Substantia nigra (tissue), 51 donors: ENCODE measurements at places on chromosomes 11 and 22.

DNA sequence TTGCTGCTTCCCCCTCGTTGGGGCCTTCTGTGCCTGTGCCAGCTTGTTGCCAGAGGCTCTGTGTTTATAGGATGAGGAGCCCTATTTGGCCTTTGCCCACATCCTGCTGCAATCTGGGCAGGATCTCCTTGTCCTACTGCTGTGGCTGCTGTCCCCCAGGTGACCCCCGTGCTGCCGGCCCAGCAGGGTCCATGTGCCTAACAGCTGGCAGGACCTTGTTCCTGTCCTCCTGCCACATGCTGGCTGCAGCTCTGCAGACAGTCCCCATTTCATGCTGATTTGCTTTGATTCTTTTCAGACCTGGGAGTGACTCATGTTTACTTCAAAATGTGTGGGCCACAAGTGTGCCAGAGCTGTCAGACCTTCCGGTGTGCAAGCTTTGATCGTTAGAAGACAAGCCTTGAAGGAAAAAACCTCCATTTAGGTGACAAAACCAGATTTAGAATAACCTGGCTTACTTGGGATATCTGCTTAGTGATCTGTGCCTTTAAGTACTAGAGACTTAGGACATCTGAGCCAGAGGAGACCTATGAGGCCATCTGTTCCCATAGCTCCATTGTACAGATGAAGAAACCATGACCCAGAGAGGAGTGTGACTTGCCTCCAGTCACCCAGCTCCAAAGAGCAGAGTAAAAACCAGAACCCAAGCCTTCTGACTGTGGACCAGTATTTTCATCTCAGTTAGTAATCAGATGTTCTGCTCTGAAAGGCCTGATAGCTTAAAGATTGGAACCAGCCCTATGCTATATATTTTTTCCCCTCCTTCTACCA is 11.1 kb downstream of the NAV2 start:
- no peak for DNase-seq

DNA sequence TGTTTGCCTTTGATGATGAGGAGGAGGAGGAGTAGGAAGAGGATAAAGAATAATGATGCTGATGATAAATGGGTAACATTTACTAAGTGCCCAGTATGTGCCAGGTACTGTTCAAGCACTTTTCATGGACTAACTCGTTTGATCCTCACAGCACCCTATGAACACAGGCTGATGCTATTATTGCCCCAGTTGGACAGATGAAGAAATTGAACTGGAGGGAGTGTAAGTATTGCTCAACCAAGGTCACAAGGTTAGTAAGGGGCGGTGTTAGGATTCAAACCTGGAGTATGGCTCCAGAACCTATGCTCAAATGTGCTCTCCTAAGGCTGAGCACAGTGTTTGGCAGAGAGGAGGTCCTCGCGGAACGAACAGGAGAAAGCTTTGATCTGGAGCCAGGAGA is 78.6 kb downstream of the SYN3 start:
- DNase-seq: no peak

GRCh38 chr11:102007567-102008437 is 39.4 kb upstream of the CFAP300 start:
- no peak for DNase-seq

- DNase-seq: no peak
Observed at GRCh38 chr11:32701616-32702015, 92.8 kb downstream of the CCDC73 start.

GRCh38 chr22:48091060-48091650 is 1328.7 kb downstream of the TBC1D22A start:
- no peak for DNase-seq

- no peak for DNase-seq
Observed at GRCh38 chr11:16771350-16772140, 33.1 kb downstream of the C11orf58 start.

- DNase-seq: no peak
Observed at GRCh38 chr11:43447151-43447550, 88.4 kb downstream of the TTC17 start.

- no peak for DNase-seq
Observed at GRCh38 chr11:68009391-68010089, 587 bp upstream of the ALDH3B1 start.

GRCh38 chr11:118151431-118151830 is 1.2 kb downstream of the SCN4B start:
- no peak for DNase-seq

DNA sequence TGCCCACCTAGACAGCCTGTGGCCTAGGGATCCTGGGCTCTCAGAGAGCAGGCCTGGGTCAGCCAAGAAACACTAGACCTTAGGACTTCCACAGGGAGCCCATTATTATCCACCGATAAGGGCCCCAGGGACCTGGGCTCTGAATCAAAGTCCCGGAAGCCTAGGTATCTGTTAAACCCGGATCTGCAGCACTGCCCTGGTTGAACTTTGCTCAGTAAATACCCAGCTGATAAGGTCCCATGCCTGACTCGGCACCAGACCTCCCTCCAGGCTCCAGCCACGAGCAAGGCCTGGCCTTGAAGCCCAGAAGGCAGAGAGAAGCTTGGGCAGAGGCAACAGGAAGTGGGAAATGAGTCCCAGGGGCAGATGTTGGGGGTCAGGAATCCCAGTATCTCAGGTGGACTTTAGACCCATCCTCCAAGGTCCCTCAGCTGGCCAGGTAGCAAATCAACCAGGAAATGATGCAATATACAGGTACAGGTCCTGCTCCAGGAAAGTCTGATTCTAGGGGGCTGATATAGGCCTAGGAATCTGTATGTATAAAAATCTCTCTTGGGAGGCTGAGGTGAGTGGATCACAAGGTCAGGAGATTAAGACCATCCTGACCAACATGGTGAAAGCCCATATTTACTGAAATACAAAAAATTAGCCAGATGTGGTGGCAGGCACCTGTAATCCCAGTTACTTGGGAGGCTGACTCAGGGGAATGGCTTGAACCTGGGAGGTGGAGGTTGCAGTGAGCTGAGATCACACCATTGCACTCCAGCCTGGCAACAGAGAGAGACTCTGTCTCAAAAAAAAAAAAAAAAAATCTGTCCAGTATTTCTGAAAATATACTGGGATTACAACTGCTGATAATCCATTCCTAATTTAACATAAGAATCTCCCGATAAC is 18.7 kb downstream of the POU2AF1 start:
- no peak for DNase-seq

GRCh38 chr22:50276143-50276542 is 6.0 kb upstream of the MAPK11 start:
- DNase-seq: peak; percentile 80

DNA sequence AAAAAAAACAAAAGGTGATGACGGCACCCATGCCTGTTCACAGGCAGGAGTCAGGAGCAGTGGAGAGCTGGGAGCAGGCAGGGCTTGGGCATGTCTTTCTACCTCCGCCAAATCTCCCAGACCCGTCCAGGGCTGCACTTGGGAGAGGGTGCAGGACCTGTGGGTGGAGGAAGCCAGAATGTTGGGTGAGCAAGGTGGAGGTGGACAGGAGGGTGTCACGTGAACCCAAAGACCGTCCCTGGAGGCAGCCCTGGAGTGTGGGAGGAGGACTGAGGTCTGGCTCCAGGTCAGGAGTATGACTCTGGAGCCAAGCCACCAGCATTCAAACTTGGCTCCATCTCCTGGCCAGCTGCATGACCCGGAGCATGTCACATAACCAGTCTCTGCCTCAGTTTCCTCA is 26.6 kb upstream of the RELT start:
- DNase-seq: no peak

- DNase-seq: no peak
Observed at GRCh38 chr22:43155789-43156188, 4.4 kb downstream of the TSPO start.

DNA sequence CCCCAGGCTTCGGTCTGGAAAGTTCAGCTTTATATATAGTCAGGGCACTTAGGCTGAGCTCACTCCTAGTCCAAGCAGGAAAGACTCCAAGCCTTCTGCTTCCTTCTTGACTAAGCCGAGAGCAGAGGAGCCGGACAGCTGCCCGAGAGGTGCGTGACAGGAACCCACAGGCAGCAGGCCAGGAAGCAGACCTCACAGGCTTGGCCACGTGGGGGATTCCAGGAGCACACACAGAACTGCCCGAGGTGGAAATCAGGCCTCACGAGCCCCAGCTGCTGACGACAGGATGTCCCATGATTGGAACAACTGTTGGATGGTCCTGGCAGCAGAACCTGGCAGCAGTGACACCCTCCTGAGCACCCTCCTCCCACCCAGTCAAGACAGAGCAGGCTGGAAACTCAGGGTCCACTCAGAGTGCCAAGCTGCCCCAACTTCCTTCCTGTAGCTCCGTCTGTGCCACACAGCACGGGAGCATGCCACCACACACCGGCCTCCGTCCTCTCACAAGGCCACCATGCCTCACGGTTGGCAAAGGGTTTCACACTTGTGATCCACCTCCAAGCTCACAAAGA is 5.4 kb downstream of the PLA2G6 start:
- no peak for DNase-seq

DNA sequence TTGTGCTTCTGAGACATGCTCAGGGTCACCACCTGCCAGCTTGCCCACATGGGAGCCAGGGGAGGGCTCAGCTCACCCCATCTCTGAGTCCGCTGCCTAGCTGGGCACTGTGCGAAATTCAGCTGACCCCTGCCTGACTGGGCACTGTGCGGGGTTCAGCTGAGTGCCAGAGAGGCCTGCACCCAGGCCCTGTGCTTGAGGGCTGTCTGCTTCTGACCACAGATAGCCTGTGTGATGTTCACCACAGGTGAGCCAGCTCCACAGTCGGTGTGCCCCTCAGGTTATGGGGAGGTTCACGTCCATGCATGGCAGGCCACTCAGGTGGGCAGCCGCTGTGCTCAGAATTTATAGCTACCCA is 84.5 kb upstream of the SUSD2 start:
- no peak for DNase-seq

DNA sequence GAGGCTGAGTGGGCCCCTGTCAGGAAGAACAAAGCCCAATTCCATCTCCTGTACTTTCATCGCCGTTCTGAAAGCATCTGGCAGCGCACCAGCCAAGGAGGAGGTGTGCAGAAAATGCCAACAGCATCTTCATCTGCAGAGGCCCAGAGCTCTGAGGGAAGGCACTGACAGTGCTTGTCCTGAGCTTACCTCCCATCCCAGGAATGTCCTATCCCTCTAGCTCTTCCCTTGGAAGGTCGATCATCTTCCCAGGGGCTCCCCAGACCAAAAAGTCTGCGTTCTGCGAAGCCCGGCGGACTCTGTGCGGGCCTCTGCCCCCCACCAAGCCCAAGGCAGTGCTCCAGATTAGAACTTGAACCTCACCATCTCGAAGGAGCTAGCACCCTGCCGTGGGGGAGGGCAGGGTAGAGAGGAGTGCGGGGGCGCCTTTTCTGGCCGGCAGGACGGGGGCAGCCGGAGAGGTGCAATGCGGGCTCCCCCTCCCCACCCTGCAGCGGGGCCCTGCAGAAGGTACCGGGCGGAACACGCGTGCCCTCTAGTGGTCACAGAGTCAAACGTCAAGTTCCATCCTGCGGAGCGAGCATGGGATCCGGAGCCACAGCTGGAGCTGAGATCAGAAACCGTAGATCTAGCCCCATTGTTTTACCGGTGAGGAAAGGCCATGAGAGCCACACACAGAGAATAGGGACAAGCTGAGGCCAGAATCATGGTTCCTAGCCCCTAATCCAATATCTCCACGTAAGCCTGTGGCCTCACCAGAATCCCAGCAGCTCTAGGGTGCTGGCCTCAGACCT is 5.0 kb downstream of the SCN2B start:
- DNase-seq: peak; percentile 88

DNA sequence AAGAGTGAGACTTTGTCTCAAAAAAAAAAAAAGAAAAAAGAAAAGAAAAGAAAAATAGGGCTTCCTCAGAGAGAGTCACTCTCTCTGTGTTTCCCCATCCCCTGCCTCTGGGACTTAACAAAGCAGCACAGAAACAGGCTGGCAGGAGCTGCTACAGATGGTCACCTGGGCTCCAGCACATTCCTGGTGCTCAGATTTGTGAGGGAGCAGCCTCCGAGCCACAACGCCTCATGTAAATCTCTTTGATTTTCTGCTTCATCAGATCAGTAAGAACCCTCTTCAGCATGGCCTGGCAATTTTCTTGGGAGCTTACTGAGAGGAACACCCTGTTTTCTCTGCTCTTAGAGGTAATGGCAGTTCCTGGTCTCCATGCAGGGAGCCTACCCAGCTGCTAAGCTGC is 15.2 kb upstream of the LDHA start:
- DNase-seq: no peak

- DNase-seq: no peak
Observed at GRCh38 chr11:12540075-12540680, 134.0 kb upstream of the TEAD1 start.

DNA sequence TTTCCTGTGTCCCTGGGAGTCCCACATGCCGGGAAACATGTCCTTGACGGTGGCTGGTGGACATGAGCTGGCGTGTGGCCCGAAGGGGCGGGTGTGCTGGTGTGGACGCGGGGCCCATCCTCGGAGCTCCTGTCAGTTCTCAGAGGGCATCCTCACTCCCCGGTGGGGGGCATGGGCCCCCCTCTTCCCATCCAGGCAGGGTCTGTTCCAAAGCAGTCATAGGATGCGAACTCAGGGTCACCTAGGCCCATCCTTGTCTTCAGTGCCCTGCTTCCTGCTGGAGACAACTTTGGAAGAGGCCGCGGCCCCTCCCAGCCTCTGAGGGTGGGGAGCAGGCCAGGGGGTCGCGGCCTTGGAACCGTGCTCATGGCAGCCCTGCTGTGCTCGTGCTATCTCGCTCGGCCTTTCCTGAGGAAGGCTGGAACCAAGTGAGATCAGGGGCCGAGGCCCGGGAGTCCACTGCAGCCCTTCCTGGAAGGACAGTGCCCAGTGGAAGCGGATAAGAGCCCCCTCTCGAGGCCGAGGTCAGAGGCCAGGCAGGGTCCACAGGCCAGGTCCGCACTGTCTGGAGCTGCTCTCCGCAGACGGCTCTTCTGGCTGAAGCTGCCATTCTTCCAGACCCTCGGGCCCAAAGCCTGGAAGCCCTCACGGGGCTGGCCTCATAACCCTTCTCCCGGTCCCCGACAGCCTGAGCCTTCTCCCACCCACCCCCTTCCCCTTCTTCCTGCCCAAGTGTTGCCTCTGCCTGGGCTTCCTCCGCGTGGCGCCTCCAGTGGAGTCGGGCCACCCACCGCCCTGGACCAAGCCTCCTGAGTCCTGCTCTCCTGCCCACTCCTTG is 8.7 kb downstream of the GRK2 start:
- DNase-seq: no peak

DNA sequence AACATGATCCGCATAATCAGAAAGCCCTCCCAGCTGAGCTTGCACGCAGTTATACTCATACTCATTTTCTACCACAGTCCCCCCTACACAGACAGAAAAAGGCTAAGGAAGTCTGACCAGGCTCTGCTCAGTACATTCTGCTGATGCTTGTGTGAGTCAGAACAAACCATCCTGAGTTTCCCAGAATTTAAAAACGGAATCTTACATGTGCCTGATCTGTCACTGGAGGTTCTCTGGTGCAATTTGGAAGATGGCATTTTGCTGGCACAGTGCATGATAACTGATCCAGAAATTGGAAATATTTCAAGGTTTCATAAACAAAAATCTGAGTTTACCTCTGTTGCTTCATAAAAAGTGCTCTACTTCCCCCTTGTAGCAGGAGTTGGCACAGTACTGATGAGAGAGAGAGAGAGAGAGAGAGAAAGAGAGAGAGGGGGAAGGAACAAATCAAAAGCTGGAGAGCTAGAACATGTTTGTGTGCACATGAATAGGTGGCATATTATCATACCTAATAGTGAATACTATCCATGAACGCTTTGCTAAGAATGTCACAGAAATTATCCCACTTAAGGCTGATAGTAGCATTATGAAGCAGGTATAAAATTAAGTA is 1085.3 kb downstream of the DLG2 start:
- DNase-seq: no peak

GRCh38 chr11:87265979-87266378 is 228.2 kb downstream of the TMEM135 start:
- DNase-seq: no peak

- DNase-seq: peak; percentile 37
Observed at GRCh38 chr11:16815047-16815767, 76.8 kb downstream of the C11orf58 start.

GRCh38 chr11:32729976-32730375 is 64.5 kb downstream of the CCDC73 start:
- DNase-seq: no peak
